Stimulated activated CD4-positive, alpha-beta T cell treated with anti-CD3 and anti-CD28 coated beads, Interleukin-2, amount 100 ng/mL, for 24 hours (primary cell): ENCODE measurements at places on chromosomes 4 and X.
A peak's percentile ranks its signal among the peaks of the same experiment; 100 is the strongest.

GRCh38 chr4:116332508-116332907 is 752.9 kb downstream of the TRAM1L1 start:
- no peak for DNase-seq

DNA sequence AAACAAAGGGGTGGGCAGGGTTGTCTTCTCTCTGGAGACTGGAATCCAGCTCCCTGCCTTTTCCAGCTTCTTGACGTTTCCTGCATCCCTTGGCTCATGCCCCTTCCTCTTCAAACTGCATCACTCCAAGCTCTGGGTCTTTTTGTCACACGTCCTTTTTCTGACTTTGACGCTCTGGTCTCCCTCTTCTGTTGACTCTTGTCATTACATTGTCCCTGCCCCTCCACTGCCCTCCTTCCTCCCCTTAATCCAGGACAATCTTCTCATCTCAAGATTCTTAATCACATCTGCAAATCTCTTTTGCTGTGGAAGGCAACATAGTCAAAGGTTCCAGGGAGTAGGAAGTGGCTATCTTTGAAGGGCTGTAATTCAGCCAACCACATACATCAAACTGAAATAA is 178.3 kb downstream of the TMA16 start:
- no peak for DNase-seq

DNA sequence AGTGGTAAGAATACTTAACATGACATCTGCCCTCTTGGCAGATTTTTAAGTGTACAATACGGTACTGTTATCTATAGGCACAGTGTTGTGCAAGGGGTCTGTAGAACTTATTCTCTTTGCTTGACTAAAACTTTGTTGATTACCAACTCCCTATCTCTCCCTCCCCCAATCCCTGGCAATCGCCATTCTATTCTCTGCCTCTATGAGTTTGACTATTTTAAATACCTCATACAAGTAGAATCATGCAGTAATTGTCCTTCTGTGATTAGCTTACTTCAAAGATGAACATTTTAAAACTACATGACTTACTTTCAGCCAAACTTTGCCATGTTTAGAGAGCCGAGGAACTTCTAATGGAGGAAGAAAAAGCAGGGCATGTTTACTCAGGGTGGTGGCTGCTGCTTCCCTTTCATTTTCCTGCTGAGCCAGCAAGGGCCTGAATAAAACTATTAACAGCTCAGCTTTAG is 62.4 kb downstream of the APOO start:
- no peak for DNase-seq

DNA sequence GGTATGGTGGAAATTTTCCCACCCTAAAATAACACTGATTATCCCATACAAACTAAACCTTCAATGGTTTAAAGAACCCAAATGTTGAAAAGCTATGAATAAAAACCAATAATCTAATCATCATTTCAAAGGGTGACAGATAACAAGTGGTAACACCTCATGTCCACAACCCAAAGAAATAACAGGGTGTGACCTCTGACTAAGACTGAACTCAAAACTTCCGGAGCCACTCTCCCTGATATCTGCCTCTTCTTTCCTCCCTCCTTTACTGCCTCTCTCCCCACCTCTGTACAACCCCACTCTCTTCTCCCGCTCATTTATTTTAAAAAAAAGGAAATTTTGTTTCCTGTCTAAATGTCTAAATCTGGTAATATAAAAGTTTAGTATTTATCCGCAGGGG is 11.5 kb downstream of the FBXW7 start:
- DNase-seq: no peak

- peak; percentile 18 for DNase-seq
Measured at GRCh38 chr4:183097231-183098018, 1.6 kb upstream of the WWC2 start.
